Left ventricle myocardium superior (tissue), 1 donor: ENCODE measurements at places on chromosomes 3 and 15.
A peak's percentile ranks its signal among the peaks of the same experiment; 100 is the strongest.

DNA sequence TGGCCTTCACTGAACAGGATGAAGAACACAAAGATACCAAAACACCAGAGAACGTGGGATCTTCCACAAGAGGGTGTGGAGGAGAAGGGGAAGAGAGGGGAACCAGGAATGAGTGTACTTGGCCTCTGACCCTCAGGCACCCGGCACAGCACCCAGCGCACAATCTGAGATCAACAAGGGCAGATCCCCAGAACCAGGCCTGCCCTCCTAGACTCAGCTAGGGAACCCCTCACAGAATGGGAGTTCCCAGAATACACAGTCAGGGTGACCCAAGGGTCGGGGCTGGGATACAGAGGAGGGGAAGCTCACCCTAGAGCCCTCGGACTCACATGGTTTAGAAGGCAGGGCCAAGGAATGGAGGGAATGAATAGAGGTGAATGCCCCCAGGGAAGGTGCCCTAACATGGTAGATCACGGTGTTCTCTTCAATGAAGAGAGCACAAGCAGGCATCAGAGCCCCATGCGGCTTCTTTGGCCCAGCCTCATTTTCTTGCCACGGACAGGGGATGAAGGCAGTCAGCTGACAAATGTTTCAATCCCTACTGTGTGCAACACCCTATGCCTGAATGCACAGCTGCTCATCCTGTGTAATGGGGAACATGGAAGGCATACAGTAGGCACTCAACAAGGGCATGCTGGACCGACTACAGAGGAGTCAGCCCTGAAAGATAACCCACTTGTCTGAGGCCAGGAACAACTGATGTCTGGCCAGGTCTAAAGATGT is 13.1 kb downstream of the BMF start:
- DNase-seq, result no peak

- DNase-seq, result no peak
These were observed 9.1 kb upstream of the ZBTB20 start for GRCh38 chr3:115156046-115156654.

- DNase-seq, result no peak
These were observed 138.3 kb upstream of the TPM1 start for GRCh38 chr15:62904041-62904910.

- no peak for DNase-seq
These were observed 40.0 kb downstream of the ZXDC start for GRCh38 chr3:126435456-126436315.

- DNase-seq, result no peak
These were observed 46.1 kb downstream of the EFCAB12 start for GRCh38 chr3:129382366-129382765.

DNA sequence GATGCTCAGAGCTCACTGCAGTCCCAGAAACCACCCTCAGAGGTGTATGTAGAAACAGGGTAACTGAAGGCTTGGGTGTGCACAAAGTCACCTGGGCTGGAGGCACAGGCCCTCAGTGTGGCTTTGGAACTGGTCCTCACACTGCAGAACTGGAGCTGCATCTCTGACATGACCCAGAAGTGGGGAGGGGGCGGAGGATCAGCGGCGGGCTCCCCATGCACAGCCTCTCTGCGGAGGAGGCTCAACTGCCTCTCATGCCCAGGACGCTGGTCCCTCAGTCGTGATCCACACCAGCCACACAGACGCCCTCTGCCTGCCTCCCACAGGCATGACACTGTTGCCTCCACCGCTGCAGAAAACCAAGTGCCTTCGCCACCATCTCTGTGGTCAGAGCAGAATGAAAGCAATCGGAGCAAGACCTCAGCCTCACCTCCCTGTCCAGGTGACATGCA is 73.7 kb downstream of the TM2D3 start:
- peak; percentile 69 for DNase-seq
